CD4-positive, alpha-beta T cell treated with Interleukin-15 for 1 hour (primary cell): ENCODE measurements at places on chromosomes 1 and 21.

- DNase-seq: no peak
Observed at GRCh38 chr1:70440642-70441391, 29.7 kb downstream of the CTH start.

GRCh38 chr21:41636636-41637630, 129.0 kb upstream of the TMPRSS2 start:
- no peak for DNase-seq

DNA sequence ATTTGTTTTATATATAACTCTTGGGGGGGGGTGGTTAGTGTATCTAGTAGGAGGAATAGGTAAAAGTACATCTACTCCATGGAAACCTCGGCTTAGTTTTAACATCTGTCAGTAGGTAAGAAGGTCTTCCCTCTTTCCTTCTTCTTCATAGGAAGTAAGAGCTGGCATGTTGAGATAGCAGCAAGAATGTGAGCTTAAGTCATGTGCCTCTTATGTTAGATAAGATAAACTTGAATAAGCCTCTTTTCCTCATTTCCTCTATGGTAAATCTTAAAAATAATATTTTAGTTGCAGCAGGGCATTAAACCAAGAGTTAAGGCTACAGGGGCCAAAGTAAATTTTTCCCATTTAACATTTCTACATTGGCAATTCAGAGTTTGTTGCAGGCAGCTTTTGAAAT, 100.4 kb downstream of the MAP3K21 start:
- no peak for DNase-seq

GRCh38 chr1:193157360-193157759, 29.1 kb downstream of the B3GALT2 start:
- no peak for DNase-seq

DNA sequence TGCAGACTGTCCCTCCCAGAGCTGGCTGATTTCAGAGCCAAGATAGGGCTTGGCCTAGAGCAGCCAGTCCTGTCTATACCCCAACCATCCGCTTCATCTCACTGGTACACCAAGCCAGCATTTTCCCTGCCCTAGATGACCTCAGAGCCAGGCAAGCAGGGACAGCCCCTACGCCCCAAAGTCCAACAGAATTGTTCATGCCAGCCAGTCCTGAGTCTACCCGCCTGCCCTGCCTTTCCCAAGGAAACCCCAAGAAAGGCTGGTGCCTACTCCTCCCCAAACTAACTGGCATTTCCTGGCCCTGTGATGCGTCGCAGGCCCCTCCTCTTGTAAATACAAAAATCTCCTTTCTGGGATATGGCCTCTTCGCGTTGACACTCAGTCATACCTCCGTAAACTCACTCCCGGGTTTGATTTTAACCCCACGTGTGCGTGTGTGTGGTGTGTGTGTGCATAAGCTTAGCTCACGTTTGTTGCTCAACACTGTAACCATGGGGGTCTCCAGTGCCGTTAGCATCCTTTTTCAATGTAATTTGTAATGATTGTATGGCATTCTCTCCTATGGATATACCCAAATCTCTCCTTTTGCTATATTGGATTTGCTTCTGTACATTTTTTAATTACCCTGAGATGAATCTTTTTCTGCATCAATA, 75.3 kb downstream of the SIK1 start:
- no peak for DNase-seq

- no peak for DNase-seq
Observed at GRCh38 chr1:114108751-114109255, 44.9 kb downstream of the SYT6 start.

DNA sequence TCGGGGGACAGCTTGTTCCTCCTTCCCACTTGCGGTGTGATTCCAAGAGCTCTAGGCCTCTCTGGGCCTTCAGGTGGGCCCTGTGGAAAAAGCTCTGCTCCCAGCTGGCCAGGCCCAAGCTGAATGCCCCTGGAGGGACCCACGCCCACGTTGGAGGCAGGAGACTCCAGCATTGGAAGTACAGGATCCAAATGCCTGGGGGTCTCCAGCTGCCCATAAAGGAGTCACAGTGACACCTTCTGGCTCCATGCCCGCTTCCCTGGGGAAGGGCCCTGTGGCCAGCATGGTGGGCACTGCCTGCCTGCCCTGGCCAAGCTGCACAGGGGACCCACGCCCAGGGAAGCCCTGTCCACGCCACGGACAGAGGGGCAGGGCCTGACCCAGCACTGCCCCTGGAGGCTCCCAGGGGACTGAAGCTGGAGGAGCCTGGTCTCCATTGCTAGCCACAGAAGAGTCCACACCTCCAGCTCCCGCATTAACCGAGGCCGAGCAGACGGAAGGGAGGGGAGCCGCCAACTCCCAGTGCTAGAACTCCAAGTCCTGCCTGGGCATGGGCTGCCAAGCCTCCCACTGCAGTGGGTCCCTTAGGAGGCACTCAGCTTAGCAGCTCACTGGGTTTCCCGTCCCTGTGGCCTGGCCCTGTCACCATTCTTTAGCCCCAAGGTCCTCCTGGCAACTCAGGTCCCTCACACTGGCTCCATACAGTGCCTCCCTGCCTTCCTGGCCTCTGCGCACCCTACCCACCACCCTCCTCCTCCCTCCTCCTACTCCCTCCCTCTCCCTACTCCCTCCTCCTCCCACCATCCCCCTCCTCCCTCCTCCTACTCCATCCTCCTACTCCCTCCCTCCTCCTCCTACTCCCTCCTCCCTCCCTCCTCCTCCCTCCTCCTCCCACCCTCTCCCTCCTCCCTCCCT, 41.9 kb downstream of the WNT9A start:
- no peak for DNase-seq
